Brain microvascular endothelial cell (primary cell): ENCODE measurements at places on chromosomes 5 and 9.

- peak; percentile 64 for DNase-seq
Measured at GRCh38 chr9:94973451-94973941, 247.0 kb downstream of the AOPEP start.

- DNase-seq = no peak
Measured at GRCh38 chr5:172789687-172790495, 18.9 kb upstream of the DUSP1 start.

- DNase-seq = no peak
Measured at GRCh38 chr9:138100711-138101350, 223.2 kb downstream of the CACNA1B start.

DNA sequence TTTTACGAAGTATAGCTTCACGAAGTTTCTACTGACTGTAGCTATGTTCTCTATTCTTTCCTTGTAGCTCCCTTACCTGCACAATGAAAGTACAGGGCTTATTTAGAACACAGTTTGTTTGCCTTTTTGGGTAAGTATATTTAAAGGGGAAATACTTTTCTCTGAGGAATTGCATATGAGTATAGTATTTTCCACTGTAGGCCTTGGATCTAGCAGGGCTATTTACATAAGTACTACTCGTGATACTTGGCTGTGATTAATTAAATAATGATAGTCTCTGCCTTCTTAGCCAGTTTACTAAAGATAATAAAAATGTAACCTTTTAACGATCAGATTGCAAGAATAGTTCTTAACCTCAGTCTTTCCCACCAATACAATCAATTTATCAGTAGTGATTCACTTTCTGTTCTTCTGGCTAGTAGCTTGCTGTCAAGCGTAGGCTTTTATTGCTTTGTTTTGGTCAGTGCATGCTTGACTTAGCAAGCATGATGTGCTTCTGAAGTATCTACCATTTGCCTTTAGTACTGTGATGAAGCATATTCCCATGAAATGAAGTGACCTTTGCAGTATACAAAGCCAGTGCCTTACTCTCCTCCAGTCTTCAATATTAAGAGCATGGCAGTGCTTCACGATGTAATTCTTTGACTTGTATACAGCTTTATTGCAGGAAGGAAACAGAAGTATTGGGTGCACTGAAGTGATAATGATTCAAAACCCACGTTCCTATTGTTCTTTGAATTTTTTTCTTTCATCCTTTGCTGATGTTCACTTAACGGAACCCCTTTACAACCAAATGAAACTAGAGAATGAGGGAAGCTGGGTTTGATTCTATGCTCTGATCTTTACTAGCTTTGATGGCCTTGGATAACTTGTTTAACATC lies 64.2 kb downstream of the SLC44A1 start:
- no peak for DNase-seq

DNA sequence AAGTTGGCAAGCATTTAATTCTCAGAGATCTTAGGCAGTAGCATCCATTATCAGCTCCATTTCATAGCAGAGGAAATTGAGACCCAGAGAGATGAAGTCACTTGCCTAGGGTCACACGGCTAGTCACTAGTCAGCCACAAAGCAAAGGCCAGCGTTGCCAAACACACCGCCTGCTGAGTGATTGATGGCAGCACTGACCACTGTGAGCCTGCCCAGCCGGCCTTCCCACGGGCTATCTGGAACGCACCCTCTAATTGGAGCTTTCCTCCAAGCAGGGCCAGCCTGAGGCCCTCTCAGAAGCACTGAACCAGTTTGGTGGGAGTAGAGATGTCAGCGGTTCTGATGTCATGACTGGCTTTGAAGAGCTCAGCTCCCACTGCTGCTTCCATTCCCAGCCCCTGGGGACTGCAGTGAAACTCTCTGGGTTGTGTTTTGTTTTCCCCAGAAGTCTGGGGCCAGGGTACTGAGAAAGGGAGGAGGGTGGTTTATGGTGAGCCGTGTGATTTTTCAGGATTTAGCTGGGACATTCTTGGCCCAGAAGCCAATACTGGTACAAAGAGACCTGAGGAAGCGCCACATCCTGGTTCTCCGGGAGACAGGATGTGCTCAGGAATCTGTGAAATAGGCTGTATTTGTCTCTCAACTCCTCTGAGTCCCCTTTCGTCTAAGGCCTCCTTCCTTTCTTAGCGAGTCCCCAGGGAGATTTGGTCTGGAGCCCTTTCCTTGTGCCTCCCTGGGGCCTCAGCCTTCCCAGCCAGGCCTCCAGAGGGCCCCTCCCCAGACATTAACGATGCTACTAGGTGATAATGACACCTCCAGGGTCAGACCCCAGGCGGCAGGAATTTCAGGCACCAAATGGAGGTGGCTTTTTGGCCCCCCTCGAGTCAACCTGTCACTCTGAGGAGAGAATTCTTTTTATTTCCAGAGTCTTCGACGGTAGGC lies 44.5 kb downstream of the SPRY4 start:
- peak; percentile 99 for DNase-seq

GRCh38 chr5:94832685-94833084 lies 214.2 kb downstream of the SLF1 start:
- DNase-seq = no peak
